NCI-H774 (cell line): ENCODE measurements at places on chromosomes 2 and 18.

DNA sequence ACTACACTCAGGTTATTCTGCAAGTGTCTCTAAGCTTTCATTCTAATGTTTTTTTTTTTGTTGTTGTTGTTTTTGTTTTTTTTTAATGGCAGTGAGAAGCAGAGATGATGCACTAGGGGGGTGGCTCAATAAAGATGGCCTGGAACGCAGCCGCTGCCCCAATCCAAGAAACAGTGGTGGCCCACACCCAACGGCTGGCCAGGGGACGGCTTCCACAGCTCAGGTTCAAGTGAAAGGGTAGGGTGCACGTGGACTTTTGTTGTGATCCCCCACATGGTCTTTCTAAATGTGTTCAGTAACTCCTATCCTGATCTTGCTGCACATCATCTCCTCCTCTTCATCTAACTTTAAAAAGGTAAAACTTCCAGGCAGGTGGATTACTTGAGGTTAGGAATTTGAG is 190.1 kb downstream of the NDUFA10 start:
- DNase-seq: no peak

DNA sequence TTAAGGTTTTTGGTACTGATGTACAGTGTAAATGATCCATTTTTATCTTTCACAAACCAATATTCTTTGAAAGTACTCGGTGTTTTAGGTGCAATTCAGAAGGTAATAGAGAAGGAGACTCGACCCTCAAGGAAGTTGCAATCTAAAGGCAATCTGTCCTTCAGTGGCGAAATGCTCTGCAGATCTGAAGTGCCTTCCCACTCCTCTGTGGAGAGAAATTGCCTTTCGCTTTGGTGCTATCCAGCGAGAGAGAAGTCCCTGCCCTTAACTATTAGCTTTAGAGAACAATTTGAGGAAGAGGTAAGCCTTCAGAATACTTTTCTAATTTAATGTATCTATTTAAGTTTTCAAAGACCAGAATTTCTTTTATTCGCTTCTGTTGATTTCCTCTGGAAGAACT is 371.8 kb upstream of the FANCL start:
- DNase-seq: no peak

DNA sequence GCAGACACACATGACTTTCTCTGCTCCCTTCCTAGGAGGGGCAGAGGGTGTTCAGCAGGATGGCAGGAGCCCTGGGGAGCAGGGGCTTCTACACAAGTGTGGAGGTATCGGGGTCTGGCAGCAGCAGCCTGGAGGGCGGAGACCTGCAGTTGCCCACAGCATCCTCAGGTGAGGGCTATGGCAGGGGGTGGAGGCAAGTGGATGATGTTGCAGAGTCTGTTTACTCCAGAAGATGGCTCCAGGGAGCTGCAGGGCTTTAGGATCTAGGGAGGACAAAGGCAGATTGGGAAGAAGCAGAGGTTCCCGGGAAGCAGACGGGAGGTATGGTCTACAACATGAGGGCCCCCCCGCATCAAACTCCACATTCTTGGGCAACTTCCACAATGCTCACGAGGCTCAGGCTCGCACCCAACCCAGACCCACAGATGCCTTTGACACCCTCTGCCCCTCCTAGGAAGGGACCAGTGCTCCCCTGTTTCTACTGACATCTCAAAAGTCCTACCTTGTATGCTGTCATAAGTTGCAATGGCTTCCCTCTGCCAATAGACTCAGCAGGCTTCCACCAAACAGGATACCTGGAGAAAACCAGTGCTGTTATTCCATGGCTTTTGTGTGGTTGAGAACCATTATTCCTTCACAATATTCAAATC is 12.0 kb upstream of the ATP6V1C2 start:
- no peak for DNase-seq

DNA sequence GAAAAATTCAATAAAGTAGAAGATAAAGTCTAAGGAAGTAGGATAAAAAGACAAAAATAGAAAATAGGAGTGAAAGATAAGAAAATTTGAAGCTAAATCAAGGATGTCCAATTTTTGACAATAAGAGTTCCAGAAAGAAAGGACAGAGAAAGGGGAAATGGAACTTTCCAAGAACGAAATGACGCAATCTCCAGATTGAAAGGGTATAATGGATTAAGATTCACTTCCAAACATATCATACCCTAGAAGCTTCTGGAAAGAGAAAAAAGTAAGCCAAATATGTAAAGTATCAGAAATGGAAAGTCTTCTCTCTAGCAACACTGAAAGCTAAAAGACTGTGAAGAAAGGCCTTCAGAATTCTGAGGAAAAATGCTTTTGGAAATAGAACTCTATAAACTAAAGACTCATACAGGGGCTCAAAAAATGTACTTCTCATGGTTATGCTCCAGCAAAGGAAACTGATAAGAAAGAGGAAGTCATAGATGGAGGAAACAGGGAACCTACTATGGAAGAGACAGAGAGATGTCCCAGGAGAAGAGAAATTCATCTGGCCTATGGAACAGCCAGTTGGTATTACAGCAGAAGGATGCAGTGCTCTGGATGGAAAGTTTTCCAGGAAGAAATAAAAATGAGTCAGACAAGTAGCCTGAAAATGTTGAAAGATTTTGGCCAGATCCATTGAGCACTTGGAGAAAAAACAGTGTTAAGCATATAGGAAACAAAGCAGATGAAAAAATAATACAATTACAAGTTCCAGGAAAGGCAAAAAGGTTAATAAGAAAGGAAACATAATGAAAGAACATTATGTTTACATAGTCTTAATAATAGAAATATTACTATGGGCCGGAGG is 20.1 kb downstream of the CASP8 start:
- DNase-seq: no peak

GRCh38 chr2:88329815-88330603 is 122.5 kb downstream of the FOXI3 start:
- peak; percentile 73 for DNase-seq

DNA sequence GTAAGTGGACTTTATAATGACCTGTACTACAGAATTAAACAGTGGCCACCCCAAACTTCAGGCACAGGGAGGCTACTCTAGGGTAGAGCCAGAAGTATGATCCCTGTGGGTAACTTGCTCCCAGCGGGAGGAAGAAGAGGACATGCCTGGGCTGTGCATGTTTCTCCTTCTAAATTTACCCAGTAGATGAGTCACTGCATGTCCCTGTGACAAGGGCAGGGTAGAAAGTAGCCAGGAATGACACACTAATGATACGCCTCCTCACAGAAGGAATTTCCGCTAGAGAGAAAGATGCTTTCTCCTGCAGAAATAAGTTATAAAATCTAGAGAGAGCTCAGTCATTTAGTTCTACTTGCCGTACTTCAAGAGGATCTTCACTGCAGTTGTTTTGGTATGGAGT is 7.5 kb downstream of the ACYP2 start:
- DNase-seq: no peak

DNA sequence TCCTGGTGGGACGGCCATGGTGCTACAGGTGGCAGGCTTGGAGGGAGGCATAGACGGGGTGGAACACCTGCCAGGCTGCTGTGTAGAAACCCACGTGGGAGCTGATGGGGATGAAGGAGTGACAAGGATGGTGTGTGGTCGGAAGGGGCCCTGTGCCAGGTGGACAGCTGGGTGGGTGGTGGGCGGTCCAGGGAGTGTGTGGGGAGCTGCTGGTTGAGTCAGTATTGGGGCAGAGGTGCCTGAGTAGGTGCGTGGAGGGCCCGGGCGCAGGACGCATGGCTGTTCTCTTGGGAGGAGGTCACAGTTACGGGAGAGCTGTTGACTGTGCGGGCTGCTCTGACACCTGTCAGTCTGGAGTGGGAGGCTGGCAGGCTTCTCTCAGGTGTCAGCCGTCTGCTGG is 12.6 kb upstream of the D2HGDH start:
- no peak for DNase-seq

DNA sequence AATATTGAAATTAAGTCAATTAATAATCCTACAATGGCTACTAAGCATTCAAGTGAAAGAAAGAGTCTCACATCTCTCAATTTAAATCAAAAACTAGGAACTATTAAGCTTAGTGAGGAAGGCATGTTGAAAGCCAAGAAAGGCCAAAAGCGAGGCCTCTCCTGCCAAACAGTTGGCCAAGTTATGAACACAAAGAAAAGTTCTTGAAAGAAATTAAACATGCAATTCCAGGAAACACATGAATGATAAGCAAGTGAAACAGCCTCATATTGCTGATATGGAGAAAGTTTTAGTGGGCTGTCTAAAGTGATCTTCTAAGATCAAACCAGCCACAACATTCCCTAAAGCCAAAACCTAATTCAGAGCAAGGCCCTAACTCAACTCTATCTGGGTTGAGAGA is 11.8 kb downstream of the RDH14 start:
- DNase-seq: no peak

- DNase-seq: no peak
Measured at GRCh38 chr18:48913201-48913600, 37.6 kb downstream of the SMAD7 start.

GRCh38 chr2:133138693-133139092 is 429.6 kb downstream of the NCKAP5 start:
- DNase-seq: no peak

- no peak for DNase-seq
Measured at GRCh38 chr2:82000606-82001005, 1696.1 kb upstream of the LRRTM1 start.

GRCh38 chr2:215604606-215605005 is 168.7 kb upstream of the FN1 start:
- DNase-seq: no peak

DNA sequence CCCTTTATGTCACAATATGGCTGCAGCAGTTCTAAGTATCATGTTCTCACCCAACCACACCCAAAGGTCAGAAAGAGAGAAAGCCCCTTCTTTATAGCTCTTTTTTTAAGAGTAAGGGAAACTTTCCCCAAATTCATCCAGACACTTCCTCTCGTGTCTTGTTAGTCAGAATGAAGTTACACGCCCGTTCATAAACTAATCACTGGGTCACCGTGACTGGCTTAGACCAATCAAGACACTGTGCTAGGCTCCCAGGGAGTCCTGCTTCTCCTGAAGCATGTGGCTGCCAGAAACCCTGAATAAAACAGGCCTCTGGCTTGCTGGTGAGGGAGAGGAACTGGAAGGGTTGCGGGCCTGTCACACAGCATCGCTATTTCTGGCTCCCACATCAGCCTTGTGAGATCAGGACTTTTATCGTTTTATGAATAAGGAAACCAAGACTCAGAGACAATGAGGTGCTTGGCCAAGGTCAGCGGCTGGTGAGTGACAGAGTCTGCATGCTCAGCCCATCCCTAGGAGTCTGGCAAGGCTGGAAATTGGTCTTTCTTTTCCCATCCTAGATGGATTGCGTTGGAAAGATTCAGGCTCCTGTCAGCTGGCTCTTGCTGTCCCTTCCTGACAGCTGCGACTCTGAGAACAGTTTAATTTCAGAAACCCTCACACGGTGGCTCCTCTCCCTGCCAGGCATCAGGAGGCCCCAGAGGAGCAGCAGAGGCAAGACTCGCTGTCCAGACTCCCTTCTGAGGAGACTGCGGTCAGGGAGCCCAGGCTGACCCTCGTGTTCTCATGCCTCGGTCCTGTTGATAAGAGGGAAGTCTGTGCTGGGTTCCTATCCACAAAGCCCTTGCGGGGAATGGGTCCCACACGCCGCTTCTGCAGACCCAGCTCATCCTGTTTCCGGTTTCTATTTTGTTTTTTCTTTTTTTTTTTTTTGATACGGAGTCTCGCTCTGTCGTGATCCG is 104.5 kb upstream of the TAF1B start:
- no peak for DNase-seq

DNA sequence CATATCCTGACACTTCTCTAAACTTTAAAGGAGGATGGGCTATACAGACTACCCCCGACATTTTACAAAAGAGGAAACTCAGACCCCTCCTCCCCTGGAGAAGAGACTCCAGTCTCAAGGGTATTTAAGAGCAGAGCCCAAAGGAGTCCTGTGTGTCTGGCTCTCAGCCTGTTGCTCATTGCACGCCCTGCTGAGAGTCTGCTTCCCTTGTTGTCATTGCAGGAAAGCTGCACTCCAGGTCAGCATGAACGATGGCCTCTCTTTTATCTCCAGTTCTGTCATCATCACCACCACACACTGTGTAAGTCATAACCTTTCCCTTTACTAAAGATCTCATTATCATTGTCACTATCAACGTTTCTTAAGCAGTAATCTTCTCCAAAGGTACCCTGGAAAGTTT is 111.4 kb downstream of the ANTXR1 start:
- no peak for DNase-seq

GRCh38 chr2:186570604-186571003 is 19.3 kb upstream of the ITGAV start:
- no peak for DNase-seq

GRCh38 chr2:151337643-151338042 is 19.7 kb upstream of the TNFAIP6 start:
- DNase-seq: no peak

DNA sequence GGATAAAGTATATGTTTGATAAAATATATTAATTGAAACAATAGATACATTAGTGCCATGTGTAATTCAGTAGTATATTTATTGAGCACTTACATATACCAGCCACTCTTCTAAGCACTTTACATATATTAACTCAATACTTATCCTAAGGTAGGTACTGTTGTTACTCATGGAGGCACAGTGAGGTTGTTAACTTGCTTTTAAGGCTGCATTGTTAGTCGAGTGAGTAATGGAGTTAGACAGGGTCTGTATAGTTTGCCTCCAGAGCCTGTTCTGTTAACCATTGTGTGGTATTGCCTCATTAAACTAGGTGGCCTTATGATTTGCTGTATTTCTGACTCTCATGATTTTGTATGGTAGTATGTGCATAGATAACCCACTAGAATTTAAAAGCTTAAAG is 44.2 kb downstream of the LCLAT1 start:
- no peak for DNase-seq

DNA sequence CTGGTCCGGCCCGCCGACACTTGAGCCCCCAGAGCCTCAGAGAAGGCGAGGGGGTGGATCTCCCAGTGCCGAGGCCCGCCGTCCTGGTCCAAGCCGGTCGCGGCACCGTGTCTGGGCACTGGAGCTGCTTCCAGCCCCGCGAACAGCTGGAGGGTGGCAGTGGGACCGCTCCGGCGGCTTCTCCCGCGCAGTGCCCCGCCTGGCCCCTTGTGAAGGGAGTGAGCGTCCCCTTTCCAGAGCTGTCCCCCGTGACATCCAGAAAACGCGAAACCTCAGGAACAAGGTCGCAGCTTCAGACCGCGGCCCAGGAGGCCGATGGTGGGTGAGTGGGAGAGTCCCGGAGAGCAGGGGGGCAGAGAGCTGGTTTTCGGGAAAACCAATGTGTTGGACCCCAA is 579 bp upstream of the EMX1 start:
- no peak for DNase-seq

DNA sequence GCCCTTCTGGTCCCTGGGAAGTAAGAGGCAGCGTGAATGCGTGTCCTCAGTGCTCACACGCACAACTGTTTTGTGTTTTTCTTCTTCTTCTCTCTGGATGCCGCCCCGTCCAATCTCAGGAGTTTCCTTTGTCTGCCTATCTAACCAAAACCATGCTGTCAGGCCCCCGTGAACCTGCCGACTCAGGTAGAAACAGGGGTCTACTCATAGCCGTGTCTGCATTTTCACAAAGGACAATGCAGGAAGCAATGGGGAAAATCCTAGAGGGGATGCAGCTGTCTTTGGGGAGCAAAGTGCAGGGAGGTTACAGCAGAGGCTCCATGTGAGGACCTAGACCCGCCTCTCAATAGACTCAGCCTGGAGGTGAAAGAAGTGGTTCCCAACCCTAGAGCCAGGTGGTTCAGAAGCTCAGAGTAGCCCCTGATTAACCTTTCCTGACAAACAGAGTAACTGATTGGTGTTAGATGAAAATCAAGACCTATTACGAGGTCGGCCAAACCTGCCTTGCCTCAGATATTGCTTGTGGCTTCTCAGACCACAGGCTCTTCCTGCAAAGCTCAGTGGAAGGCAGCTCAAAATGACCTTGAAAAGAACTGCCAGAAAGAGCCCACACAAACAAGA is 49.3 kb downstream of the CD226 start:
- DNase-seq: no peak
